Cardiac muscle cell (in vitro differentiated cells and primary cell): ENCODE measurements at places on chromosomes 16 and 17. TPM values are rescaled to one million over a fixed set of nuclear protein-coding genes. Genes with fewer than 3 reads are reported as not detected.
A peak's percentile ranks its signal among the peaks of the same experiment; 100 is the strongest.

DNA sequence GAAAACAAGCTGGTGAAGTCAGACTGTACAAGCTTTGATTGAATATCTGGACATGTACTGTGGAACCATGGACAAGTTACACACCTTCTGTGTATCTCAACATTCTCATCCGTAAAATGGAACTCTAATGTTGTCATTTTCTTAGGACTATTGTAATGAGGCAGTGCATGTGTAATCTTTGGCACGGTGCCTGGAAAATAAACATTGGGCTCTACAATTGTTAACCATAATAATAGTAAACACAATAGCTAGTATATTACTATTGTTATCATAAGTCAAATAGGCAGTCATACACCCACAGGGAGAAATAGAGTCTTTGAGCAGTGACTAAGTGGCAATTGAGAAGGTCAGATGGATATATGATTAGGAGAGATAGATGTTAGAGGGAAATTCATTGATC is 39.8 kb upstream of the ANKFN1 start:
- no peak for DNase-seq

DNA sequence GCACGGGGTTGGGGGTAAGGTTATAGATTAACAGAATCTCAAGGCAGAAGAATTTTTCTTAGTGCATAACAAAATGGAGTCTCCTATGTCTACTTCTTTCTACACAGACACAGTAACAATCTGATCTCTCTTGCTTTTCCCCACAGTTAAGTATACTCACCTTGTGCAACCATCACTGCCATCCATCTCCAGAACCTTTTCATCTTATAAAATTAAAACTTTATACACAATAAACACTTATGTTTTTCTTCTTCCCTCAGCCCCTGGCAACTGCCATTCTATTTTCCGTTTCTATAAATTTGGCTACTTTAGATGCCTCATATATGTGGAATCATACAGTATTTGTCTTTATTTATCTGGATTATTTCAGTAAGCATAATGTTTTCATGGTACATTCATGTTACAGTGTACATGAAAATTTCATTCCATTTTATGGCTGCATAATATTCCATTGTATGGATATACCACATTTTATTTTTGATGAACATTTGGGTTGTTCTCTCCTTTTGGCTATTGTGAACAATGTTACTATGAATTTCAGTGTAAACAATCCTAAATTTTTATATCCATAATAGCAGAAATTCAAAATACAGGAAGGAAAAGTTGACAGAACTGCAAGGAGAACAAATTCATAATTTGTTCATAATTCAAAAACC is 25.7 kb upstream of the FA2H start:
- no peak for DNase-seq

DNA sequence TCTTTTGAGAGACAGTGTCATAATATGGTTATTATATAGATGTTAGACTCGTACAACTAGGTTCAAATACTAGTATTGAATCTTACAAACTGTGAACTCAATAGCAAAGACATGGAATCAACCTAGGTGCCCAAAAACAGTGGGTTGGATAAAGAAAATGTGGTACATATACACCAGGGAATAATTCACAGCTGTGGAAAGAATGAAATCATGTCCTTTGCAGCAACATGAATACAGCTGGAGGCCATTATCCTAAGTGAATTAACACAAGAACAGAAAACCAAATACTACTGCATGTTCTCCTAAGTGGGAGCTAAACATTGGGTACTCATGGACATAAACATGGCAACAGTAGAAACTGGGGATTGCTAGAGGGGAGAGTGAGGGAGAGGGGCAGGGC is 8.1 kb downstream of the PHKB start:
- no peak for DNase-seq

DNA sequence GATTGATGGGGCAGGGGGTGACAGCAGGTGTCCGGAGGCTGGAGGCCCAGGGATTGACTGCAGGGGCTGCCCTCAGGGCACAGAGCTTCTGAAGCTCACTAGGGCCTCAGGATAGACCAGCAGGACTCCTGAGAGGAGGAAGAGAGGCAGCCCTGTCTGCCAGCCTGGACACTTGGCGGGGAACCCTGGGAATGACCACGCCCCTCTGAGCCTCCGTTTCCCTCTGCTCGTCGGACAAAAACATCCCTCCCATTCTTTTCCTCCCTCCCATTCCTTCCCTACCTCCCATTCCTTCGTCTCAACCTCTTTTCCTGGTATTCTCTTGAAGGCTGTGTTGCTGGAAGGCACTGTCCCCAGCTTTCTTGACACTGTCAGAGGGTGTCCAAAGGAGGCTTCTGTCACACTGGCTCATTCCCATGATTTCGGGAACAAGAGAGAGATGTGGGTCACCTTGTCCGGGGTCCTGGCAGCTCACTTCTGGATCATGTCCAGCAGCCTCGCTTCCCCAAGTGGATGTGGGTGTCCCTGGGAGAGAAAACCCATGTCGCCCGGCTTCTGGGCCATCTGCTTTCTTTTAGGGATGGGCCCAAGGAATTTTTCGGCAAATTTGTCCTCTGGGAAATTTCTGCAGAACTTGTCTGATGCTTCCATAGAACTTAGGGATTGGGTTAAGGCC is 145.5 kb downstream of the CMIP start:
- DNase-seq = no peak

- DNase-seq = no peak
These were observed 33.7 kb upstream of the KDM8 start for GRCh38 chr16:27169511-27170071.

DNA sequence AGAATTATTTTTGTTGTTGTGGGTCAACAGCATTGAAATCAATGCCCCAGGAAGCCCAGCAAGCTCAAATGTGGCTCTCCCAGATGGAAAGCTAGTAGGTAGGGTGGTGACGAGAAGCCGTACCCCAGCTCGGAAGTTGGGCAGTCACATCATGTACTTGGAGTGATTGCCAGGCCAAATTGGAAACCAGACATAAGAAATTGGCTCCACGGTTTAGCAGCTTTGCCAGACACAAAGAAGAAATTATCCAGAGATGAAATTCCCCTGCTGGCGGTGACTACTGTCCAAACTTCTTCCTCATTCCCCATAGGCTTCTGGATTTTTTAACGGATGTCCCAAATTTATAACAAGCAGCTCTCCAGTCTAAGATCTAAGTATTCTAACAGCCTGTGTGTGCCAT is 95.9 kb downstream of the OR1D5 start:
- DNase-seq = no peak

DNA sequence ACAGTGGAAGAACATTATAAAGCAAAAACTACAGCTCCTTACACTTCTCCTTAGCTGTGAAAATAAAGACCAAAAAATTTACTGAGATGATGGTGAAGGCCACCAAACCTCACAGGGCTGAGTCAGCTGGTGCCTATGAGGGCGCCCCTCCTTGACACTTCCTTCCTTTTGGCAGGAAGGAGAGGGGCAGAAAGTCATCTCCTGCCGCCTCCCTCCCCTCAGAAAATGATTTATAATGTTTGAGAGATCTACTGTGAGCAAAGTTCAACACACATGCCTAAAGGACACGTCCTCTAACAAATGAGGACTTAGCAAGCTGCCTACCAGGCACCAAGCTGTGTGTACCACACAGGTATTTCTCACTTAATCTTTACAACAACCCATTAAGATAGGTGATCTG is 245.7 kb downstream of the PRKCA start:
- no peak for DNase-seq

DNA sequence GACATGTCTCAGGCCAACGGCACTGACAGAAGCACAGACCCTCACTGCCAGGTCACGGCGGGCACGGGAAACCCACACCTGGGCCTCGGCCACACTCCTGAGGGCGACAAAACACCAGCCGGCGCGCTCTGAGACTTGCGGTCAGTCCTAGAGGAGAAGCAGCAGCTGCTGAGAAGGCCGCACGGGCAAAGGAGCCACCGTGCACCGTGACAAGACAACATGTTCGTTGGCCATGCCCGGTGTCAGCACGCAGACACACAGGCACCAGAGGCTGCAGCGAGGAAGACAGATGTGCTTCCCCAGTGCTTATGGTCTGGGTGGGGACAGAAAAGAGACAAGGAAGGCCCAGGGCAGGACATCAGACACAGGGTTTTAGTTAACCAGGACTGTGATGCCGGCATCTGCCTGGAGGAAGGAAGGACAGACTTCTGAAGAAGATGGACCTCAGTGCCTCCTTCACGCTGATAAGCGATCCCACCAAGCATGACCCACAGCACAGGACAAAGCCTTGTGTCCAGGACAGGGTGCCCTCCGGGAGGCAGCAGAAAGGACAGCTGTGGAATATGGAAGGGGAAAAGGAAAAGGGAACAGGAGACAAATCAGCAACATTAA is 84.0 kb downstream of the ANKRD11 start:
- no peak for DNase-seq

DNA sequence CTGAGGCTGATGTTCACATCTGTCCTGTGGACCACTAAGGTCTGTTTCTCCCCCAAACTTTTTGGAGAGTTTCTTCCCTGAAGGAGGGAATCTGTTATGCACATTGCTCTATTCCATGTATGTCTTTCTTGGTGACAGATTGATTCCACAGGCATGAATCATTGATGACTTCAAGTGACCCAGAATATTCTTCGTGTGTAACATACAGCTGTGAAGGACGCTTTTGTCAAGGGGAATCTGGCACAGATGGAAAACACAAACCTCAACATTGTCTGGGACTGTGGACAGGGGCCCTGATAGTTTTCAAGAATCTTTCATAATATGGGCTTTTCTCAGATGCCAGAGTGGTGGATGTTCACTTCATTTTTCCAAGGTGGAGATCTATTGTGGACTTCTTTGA is 223.1 kb upstream of the MAF start:
- DNase-seq = no peak

- DNase-seq = no peak
These were observed 111.3 kb upstream of the NOL11 start for GRCh38 chr17:67606471-67606870.

DNA sequence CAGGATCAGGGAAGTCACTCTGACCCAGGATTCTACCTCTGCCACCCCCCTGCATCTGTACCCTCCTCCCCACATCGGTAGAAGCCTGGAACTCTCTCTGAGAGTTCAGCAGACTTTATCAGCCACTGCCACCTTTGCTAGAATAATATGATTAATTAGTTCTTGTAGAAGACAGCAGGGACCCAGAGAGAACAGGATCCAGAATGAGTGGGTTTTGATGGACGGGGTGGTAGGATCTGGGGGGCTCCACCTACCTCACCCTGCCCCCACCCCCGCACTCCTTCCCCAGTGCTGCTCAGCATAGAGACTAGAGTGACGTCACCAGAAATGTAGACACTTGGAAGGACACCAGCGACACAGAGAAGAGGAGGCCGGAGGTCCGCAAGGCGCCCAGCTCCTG is 33.5 kb downstream of the ABCC6 start:
- no peak for DNase-seq

- no peak for DNase-seq
These were observed 853 bp upstream of the DOK4 start for GRCh38 chr16:57486858-57487834.

DNA sequence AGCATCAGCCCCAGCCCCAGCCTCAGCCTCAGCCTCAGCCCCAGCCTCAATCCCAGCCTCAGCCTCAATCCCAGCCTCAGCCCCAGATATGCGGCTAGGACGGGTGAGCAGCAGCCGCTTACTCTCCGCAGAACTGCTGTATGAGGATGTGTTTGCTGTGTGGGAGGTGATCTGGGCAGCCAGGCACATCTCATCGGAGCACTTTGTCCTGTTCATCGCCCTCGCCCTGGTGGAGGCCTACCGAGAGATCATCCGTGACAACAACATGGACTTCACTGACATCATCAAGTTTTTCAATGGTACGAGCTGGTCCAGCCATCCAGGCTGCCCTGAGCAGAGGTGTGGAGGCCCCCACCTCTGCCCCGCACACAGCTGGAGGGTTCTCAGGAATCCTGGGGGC is 22.0 kb downstream of the MNT start:
- no peak for DNase-seq

DNA sequence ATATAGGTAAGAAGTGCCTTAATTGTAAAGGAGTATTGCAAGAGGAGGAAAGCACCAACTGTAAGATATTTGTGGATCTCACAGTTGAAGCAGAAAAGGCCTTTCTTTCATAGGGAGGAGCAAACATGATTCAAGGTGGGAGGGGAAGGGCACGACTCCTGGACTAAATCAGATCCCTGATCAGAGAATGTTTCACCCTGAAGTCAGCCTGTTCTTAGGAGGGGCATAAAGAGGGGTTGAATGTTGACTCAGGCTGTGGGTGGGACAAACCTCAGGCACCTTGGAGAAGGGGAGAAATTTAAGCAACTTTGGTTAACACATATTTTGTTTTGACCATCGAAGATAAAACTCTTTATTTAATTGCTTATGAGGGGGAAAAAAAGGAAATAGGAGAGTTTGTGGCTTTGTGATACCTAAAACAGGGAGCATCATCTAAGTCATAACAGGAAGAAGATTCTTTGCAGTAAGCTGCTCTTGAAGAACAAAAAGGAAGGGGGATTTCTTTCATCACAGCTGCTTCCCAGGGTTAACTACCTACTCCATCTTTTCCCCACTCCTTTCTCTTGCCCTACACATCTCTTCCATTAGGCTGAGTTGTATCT is 158.6 kb upstream of the ZNF267 start:
- DNase-seq = peak; percentile 4

- peak; percentile 81 for DNase-seq
These were observed 4.2 kb downstream of the ITGB3 start for GRCh38 chr17:47257651-47258339.

- DNase-seq = no peak
These were observed 4.7 kb upstream of the RFFL start for GRCh38 chr17:35068249-35068648.

GRCh38 chr17:29049541-29050145 is 6.7 kb downstream of the PIPOX start:
- peak; percentile 43 for DNase-seq

DNA sequence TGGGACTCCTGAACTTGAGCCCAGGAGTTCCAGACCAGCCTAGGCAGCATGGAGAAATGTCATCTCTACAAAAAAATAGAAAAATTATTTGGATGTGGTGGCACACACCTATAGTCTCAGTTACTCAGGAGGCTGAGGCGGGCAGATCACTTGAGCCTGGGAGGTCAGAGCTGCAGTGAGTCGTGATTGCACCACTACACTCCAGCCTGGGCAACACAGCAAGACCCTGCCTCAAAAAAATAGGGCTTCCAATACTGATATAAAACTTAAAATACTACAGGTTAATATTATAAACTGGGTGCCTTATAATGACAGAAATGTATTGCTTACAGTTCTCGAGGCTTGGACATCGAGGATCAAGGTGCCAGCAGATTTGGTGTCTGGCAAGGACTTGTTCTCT is 10.6 kb downstream of the CES2 start:
- no peak for DNase-seq

Gene SLC35G6
- 0.10 and 1.9 TPM in 2 replicates for polyA plus RNA-seq

Gene KRT33A
- polyA plus RNA-seq = not detected in 2 replicates

Gene SHISA6
- 0.17 TPM in 1 of 2 replicates, not detected in the other for polyA plus RNA-seq
